Subcutaneous preadipocyte (primary cell): ENCODE measurements at places on chromosomes 13 and 19. TPM values are rescaled to one million over a fixed set of nuclear protein-coding genes. Genes with fewer than 3 reads are reported as not detected.

TSEN34 gene
- 60.8 and 64.7 TPM in 2 replicates for total RNA-seq

C19orf33 gene
- total RNA-seq = not detected in 2 replicates

TRMT1 gene
- 35.3 and 39.9 TPM in 2 replicates for total RNA-seq

PABPC3 gene
- under 0.01 TPM in 2 replicates for total RNA-seq

NALCN gene
- total RNA-seq = under 0.01 and 0.39 TPM in 2 replicates

TMIGD2 gene
- not detected in 2 replicates for total RNA-seq

GDF15 gene
- total RNA-seq = 17.3 and 18.0 TPM in 2 replicates

CADM4 gene
- total RNA-seq = 0.37 and 0.59 TPM in 2 replicates

CEACAM6 gene
- total RNA-seq = not detected in 2 replicates

KLK15 gene
- not detected in 2 replicates for total RNA-seq

INSL3 gene
- total RNA-seq = not detected in 2 replicates

ZNF709 gene
- 1.4 and 1.8 TPM in 2 replicates for total RNA-seq

TNNT1 gene
- 0.73 and 2.9 TPM in 2 replicates for total RNA-seq

STXBP2 gene
- 1.1 and 5.3 TPM in 2 replicates for total RNA-seq

SMIM24 gene
- not detected in 2 replicates for total RNA-seq

CDC37 gene
- total RNA-seq = 153 and 160 TPM in 2 replicates

SLC10A2 gene
- not detected in 2 replicates for total RNA-seq
